PC-9 (cell line): ENCODE measurements at places on chromosomes 1 and 21. TPM values are rescaled to one million over a fixed set of nuclear protein-coding genes. Genes with fewer than 3 reads are reported as not detected.

KCND3 gene
- not detected in 2 replicates for total RNA-seq

THEM5 gene
- not detected in 2 replicates for total RNA-seq

CA14 gene
- 0.95 and 1.7 TPM in 2 replicates for total RNA-seq

IFI44L gene
- 0.40 and 0.70 TPM in 2 replicates for total RNA-seq

CDC20 gene
- total RNA-seq: 180 and 229 TPM in 2 replicates

EPHB2 gene
- total RNA-seq: 26.7 and 31.1 TPM in 2 replicates
